ENCODE measurements at places on chromosomes 6 and 20.

- DNase-seq: no peak
Observed at GRCh38 chr6:157943964-157944283, 37.7 kb upstream of the SYNJ2 start.

- DNase-seq: no peak
Observed at GRCh38 chr6:41966961-41967311, 25.3 kb upstream of the CCND3 start.

DNA sequence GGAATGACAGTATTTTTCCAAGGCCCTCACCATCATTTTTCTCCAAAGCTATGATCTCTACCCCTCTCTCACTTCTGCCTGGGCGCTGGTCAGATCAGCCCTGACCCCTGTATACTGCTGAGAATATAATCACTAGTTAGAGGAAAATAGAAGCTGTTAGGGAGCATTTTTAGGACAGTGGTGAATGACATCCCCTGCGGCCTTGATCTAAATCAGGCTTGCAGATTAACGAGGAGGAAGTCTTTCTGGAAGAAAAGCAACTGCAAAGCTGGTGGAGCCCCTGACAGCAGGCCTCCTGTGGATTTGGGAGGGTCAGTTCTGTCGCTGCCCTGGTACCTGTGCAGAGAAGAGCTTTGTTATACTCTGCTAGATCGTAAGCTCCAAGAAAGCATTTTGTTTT lies 107.9 kb downstream of the RPP40 start:
- DNase-seq: no peak

DNA sequence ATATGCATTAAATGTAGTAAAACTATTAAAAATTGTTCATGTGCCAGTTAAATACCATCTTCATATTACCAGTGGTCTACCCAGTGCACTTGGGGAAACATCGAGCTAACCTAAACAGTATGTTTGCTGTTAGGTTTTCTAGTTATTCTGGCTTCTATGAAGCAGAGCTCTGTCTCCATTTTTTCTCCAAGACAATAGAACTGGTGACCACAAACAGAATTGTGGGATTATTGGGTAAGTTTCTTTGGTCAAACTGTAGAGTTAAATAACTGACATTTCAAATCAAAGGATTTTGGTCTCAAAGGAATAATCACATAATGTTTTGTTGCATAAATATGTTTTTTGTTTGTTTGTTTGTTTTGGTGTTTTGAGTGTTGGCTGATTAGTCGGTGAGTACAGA lies 40.5 kb upstream of the EDN3 start:
- no peak for DNase-seq

DNA sequence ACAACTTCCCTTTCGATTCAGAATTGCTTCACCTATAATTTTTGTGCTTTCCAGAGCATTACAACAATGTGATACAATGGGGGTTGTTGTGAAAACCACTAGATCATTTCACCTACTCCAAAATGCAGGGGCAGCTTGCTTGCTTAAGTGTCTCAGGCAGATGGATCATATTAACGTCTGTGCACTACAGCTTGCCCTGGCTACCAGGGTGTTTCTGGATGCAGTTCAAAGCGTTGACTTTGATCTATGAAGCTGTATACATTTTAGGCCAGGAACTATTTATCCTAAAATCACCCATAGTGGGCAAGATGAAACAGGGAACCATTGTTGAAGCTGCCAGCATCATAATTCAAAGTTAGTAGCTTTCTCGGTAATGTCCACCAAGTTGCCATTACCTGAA lies 339.5 kb upstream of the HSF2 start:
- DNase-seq: no peak

GRCh38 chr6:35495258-35496035 lies 1.4 kb downstream of the TEAD3 start:
- DNase-seq: no peak

GRCh38 chr6:114090626-114091025 lies 119.7 kb upstream of the HDAC2 start:
- DNase-seq: no peak

GRCh38 chr6:143601504-143601903 lies 76.3 kb upstream of the PHACTR2 start:
- DNase-seq: no peak

GRCh38 chr6:167091805-167092107 lies 31.1 kb upstream of the CCR6 start:
- no peak for DNase-seq

- DNase-seq: no peak
Observed at GRCh38 chr6:35581633-35582032, 68.9 kb upstream of the TULP1 start.

GRCh38 chr20:11366660-11367059 lies 551.0 kb upstream of the BTBD3 start:
- DNase-seq: no peak

GRCh38 chr6:131281471-131282270 lies 146.4 kb downstream of the AKAP7 start:
- no peak for DNase-seq

GRCh38 chr6:105332576-105332975 lies 70.3 kb downstream of the PREP start:
- no peak for DNase-seq

- no peak for DNase-seq
Observed at GRCh38 chr6:76694795-76695194, 622.3 kb upstream of the IMPG1 start.

DNA sequence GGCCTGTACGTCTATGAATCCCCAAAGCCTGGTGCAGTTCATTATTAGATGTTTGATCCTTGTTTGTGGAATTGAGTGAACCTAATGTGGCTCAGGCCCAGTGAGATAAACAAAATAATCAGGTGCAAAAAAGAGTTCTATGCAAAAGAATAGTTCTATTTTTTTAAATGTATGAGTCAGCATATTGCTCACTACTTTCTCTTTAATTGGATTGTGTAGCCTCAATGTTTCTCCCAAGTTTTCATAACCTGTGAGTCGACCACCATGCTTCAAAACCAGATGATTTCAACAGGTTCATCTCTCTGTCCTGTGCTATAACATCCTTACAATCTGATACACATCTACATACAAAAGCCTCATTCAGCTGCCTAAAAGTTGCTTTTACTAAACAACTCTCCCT lies 116.5 kb upstream of the HDAC2 start:
- DNase-seq: no peak

DNA sequence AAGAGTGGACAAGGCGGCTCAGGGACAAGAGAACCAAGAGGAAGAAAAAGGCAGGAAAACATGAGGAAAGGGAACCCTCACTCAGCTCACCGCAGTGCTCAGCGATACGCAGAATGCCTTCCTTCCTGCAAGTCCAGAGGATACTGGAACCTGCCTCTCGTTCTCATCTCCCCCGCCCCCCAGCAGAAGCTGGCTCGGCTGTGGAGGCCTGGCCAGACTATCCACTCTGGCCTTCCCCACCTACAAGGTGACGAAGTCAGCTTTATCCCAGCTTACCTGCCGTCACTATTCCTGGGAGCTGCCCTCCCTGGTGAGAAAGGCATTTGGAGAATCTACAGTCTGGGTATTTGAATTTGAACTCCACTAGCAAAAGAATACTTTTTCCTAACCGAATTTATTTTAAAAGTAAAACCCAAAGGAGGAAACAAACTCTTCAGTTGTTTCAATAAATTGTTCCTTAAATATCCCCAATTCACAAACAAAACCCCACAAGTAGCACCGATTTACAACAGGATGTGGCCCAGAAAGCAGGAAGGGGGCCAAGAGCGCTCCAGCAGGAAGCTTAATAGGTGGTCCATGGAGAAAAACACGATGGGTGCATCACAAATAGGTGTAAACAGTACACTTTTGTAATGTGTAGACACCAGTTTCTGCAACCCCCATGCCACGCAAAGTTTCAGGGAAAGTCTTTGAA lies 2.1 kb upstream of the DIDO1 start:
- DNase-seq: no peak

- DNase-seq: no peak
Observed at GRCh38 chr20:63834491-63834880, 3.4 kb upstream of the ZBTB46 start.

DNA sequence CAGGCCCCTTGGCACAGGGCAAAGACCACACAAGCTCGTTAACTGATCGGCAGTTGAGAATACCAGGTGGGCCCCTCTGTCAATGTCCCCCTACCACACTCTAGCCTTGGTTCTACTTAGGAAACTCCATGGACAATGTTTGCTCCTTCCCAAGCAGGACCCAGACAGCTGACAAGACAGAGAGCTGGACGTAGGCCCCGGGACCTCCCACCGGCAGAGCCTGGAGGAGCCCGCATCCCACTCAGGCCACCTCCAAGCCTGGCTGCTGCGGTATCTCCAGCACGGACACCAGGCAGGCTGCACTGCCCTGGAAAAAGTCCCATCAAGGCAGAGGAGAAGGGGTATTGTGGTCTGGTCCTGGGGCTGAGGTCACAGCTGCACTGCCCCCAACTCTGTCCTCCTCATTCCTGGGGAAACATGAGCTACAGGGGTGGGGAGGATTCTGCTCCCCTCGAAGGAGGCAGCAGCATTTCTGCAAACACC lies 6.2 kb upstream of the GRM4 start:
- DNase-seq: no peak

- DNase-seq: no peak
Observed at GRCh38 chr20:16296931-16297330, 276.3 kb downstream of the KIF16B start.

- DNase-seq: no peak
Observed at GRCh38 chr6:37636116-37636515, 61.6 kb downstream of the MDGA1 start.

DNA sequence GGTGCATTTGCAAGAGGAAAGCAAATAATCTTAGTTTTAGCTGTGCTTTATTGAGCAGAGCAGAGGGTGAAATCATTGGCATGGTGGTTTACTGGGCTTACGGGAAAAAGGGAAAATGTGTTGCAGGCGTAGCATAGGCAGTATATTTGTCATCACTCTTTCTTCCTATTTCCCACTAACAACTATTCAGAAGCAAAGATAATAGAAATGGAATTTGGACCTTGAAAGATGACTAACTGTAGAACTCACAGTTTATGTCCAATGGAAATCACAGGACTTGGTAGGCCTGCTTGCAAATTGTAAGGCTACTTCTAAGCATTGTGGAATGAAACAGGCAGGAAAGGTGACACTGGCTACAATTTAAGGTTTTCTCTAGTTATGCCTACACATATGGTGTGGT lies 611.9 kb upstream of the MAN1A1 start:
- no peak for DNase-seq

GRCh38 chr20:61253264-61253639 lies 1.2 kb downstream of the CDH4 start:
- DNase-seq: no peak

GRCh38 chr20:38315290-38315966 lies 11.5 kb downstream of the BPI start:
- DNase-seq: no peak

DNA sequence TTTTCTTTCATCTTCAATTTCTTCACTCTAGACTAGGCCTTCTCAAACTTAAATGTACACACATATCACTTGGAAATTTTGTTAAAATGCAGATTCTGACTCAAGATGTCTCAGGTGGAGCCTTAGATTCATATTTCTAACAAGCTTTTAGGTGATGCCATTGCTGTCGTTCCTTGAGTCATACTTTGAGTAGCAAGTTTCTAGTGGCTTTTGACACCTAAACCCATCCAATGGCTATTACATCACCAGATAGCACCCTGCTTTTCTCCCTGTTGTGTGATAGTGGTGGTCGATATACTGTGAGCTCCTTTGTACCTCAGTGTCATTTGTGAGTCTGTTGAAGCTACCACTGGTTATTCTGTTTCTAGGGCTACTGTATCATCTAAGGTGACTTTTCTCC lies 34.8 kb upstream of the BAG2 start:
- no peak for DNase-seq

DNA sequence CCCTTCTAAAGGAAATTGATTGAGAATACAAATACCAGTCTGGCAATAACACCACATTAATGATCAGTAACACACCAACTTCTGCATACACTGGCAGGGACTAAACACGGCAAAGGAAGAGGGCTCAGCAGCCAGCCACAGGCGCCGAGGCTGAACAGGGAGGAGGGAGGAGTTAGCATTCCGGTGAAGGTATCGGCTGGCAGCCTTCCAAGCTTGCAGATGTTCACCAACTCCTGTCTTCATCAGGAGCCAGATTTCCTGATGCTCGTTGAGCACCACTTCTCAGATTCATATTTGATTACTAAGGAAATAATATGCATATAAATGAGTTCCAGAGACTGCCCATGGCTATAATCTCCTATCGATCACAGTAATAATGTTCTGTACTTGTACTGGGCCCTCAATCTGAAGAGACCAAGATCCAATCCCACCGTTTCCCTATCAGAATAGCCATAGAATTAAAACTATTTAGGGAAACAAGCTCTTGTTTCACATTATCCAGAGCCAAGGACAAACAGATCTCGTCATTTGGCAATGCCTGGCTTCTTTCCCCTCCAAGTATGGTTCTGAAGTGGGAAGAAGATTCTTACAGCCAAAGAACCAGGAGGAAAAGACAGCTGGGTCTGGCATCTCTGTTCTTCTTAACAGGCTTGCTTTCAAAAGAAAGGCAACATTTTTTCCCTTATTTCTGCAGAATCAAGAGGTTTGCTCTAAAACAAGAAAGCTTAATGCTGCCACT lies 42.2 kb downstream of the GFOD1 start:
- DNase-seq: no peak

DNA sequence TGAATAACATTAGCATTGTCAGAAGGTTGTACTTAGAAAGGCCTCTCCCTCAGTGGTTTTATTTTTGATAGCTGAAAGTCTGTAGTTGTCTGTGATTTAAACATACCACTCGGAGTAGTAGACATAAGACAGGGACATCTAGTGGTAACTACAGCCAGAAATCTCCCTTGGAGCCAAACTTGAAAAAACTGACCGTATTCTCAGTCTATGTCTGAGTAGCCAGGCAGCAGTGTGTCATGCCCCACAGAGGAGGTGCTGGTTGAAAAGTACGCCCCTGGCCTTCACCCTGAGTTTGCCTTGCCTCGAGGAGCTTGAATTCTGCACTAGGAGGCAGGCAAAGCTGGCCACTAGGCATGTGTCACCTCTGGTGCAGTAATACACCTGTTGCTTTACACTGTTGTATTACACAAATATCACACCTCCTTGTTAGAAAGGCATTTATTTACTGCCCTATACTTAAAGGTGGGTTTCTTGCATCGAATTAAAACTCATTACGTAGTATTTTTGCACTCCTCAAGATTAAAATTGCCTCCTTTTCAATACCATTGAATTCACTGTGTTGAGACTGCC lies 20.8 kb downstream of the ZBTB2 start:
- no peak for DNase-seq

DNA sequence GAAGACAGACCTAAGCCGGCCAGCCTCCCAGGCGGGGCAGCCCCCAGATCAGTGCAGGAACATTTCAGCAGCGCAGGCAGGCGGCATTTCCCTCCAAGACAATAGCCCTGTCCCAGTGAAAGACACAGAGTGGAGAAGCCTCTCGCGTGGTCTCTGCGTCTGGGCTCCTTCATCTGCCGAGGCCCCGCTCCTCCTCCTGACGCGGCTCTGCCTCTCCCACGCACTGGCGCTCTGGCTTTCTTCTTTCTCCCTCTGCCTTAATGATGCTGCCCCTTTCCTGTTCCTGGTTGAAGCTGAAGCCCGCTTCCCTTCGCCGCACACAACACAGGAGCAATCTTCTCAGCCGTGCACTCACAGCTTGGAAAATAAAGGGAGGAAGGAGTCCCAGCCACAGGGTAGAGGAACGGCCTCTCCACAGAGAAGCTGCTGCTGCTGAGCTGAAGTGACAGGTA lies 347.5 kb downstream of the CDH4 start:
- DNase-seq: no peak
